A549 (cell line): ENCODE measurements at places on chromosomes 1 and 21.

- peak; percentile 72 for DNase-seq
These were observed 600 bp downstream of the CLK2 start for GRCh38 chr1:155272466-155273342.

DNA sequence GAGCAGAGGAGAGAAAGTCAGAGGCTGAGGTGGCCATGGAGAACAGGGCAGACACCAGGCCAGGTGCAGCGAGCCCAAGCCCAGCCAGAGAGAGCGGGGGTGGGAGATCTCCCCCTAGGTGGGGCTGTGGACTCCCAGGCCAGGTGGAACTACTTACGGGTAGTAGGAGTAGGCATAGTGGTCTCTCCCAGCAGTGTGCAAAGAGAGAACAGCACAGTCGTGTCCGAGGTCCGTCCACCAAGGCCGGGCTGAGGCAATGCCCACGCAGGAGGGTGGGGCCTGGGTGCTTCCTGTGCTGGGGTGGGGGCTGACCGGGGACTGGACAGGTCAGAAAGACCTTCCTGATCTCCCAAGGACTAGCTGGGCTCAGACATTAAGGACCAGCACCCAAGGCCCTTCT, 263.7 kb downstream of the PTPRU start:
- DNase-seq, result no peak

DNA sequence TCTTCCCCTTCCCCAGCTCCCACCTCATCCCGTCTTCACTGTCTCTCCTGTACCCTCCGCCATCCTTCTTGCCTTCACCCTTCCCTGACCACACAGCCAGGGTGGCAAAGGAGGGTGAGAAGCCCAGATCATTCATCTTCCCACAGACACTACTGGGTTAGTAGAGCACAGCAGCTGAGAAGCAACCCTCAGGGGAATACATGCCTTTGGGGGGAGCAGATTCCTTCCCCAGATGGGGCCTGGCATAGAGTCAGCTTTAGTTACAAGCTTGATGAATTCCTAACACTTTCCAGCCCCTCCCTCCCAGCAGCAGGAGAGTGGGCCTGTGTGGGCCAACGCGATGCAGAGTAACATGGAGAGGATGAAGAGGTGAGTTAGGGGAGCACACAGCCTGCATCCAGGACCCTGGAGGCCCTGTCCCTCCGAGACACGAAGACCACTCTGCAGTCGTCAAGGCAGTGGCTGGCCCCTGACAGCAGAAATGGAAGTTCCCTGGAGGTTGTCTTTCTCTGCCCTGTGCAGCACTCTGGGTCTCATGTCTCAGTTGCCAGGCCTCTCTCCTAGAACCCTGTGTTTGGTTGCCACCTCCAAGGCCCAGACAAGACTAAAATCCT, 8.8 kb upstream of the BTG2 start:
- no peak for DNase-seq

GRCh38 chr1:203165800-203166161, 9.8 kb downstream of the MYBPH start:
- DNase-seq, result no peak

GRCh38 chr1:184945678-184946412, 28.5 kb downstream of the NIBAN1 start:
- no peak for DNase-seq

GRCh38 chr1:50110656-50111055, 1.9 kb downstream of the ELAVL4 start:
- DNase-seq, result no peak

DNA sequence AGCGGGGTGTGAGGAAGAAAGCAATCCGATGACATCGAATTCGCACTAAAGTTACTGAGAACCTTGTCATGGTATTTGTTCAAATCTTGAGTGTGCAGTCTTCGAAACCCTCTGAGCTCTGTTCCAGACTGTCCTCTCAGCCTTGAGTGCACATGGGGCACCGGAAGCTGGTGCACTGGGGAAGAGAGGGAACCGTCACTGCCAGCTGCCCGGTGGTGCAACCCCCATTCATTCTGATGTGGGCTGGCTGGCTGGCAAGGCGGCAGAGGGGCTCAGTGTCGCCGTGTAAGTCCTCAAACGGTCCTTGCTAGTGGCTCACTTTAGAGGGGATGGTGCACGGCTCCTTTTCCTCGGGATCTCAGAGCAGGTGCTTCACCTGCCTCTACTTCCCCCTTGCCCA, 137.4 kb downstream of the KIF26B start:
- no peak for DNase-seq

DNA sequence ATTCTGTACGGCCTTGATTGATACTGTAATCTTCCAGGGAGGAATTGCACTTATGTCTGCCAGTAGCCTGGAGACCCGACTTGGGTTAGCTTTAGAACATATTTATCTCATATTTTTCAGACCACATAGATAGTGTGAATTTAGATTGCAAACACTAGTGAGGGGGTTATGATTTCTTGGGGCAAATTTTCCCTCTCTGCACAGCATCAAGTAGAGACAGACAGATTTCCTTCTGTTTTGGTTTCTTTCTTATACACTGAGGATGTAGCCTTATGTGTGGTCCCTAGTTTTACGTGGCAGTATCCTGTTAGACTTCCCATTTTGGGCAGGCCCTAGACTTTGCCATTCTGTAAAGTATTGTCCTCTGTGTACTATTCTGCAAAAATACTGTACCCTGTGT, 29.0 kb downstream of the SOAT1 start:
- DNase-seq, result no peak

GRCh38 chr1:54180701-54181360, 19.0 kb downstream of the CYB5RL start:
- no peak for DNase-seq

- DNase-seq, result no peak
These were observed 178.7 kb downstream of the CYYR1 start for GRCh38 chr21:26394341-26394740.

DNA sequence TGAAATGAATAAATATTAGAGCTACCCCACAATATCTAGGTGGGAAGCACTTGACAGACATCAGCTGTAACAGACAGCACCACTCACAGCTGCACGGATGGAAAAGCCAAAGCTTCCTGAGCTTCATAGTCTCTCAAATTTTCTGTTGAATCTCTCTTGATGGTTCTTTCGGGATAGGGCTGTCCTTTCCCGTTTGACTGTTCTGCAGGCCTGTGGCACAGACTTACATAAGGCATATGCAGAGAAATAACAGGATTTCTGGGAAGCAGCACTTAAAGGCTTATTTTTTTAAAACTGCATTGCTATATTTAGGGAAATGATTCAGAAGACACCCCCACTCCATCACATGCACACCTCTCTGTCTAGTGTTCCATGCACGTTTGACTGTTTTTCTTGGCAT, 77.5 kb downstream of the ZNF648 start:
- no peak for DNase-seq

- DNase-seq, result no peak
These were observed 151.7 kb downstream of the NR5A2 start for GRCh38 chr1:200179126-200179780.

- no peak for DNase-seq
These were observed 24.5 kb downstream of the EEIG2 start for GRCh38 chr1:108584428-108584856.

GRCh38 chr1:7576946-7577657, 194.0 kb upstream of the VAMP3 start:
- DNase-seq, result peak; percentile 12

DNA sequence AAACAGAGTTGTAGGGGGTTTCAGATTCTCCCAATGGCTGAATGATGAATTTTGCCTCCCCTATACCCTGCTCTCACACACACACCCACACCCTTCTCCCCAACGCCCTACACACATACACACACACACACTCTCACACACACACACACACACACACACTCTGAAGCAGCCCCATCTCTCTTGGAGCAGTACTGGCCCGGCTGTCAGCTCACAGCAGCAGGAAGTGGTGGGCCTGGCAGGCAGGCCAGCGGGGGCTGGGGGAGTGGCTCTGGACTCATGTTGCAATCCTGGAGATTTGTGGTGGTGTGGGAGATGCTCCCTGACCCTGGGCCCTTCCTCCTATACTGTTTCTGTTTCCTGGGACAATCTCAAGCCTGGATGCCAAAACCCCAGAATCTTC, 2.2 kb downstream of the IKBKE start:
- no peak for DNase-seq

GRCh38 chr1:172929006-172929405, 121.7 kb downstream of the TNFSF18 start:
- no peak for DNase-seq

GRCh38 chr1:41662765-41663437, 178.4 kb upstream of the EDN2 start:
- peak; percentile 22 for DNase-seq

GRCh38 chr1:199010933-199011332, 372.1 kb downstream of the PTPRC start:
- DNase-seq, result no peak
